ENCODE measurements at places on chromosomes 12 and 14.

- DNase-seq: peak; percentile 62
Observed at GRCh38 chr14:61780125-61780524, 17.9 kb downstream of the SNAPC1 start.

DNA sequence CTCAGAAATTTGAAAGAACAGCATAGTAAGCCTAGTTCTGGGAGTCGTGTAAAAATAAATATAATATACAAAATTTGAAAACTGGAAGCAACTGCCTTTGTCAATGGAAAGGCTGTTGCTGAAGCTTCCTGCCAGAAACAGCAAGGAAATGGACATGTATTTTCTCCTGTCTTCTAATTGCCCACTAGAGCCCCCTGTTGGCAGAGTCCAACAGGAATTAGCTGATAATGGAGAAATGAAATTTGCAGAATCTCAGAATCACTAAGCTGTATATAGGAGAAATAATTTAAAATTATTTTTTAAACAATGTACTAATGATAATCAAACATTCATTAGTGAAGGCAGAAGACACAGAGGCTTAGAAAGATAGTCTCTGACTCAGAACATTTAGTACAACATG, 414.8 kb downstream of the SLC6A15 start:
- no peak for DNase-seq

GRCh38 chr12:93229494-93230325, 148.0 kb upstream of the NUDT4 start:
- no peak for DNase-seq

- peak; percentile 49 for DNase-seq
Observed at GRCh38 chr12:49200919-49201594, 12.2 kb upstream of the TUBA1A start.

GRCh38 chr14:61698206-61698980, 3.1 kb downstream of the HIF1A start:
- peak; percentile 34 for DNase-seq

DNA sequence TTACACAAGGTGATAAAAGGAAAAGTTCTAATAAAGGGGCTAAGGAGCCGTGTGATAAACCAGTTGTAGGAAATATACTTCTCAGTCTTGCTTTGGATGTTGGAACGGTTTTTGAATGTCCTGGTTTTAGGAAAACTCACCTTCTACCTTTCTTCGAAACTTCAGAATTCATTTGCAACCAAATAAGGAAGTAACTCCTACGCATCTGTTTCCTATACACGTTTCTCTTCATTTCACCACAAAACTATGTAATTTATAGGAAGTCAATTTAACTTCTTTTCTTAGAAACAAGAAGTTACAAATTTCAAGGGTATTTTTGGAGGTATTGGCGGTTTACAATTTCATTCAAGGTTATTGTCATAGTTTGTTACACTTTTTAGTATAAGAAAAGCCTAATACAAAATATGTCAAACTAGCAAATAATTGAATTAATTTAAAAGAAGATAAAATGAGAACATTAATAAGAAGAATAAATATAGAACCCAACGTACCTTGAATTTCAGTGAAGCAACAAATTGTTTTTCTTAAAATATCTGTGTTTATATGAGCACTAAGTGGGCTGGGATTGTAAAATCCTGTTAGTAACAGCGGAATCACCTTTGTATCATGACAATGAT, 33.2 kb upstream of the CD69 start:
- peak; percentile 52 for DNase-seq
